ENCODE measurements at places on chromosomes 4 and X.

- DNase-seq = no peak
Measured at GRCh38 chr4:104492183-104492771, 2.4 kb downstream of the CXXC4 start.

DNA sequence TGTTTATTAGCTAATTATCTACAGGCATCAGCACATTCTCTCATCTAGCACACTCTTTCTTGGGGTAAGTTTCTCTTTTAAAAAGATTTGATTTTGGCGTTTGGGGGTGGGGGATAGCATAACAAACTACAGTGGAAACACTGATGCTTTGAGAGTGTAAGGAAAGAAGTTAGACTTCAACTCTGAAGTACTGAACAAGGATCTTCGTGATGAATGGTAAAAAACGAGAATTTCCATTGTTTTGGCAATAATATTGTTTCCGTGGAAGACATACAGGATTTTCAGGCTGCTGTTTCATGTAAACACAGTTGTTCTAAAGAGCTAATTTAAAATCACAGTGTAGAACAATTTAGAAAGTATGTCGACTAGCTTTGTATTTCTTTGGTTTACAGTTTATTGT, 451 bp downstream of the LPAR4 start:
- DNase-seq = no peak

- peak; percentile 19 for DNase-seq
Measured at GRCh38 chr4:141630854-141631253, 5.5 kb upstream of the IL15 start.

DNA sequence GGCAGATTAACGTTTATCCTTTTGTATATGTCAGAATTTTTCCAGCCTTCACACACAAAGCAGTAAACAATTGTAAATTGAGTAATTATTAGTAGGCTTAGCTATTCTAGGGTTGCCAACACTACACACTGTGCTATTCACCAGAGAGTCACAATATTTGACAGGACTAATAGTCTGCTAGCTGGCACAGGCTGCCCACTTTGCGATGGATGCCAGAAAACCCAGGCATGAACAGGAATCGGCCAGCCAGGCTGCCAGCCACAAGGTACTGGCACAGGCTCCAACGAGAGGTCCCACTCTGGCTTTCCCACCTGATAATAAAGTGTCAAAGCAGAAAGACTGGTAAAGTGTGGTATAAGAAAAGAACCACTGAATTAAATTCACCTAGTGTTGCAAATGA, 94.8 kb downstream of the TET2 start:
- no peak for DNase-seq

DNA sequence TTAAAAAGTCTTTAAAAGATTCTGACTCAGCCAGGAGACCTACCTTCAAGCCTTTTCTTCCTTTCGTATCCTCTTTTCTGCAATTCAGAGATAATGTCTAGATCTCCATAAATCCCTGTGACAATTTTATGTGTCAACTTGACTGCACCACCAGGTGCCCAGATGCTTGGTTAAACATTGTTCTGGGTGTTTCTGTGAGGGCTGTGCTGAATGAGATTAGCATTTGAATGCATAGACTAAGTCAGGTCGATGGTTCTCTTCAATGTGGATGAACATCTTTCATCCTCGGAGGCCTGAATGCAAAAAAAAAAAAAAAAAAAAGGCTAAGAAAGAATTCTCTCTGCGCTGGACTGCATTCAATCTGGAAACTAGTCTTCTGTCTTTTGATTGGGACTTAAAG, 1082.7 kb downstream of the NLGN4X start:
- DNase-seq = no peak

GRCh38 chrX:9842541-9842940, 56.3 kb downstream of the SHROOM2 start:
- no peak for DNase-seq

GRCh38 chrX:150615356-150615755, 46.9 kb downstream of the MTM1 start:
- no peak for DNase-seq

GRCh38 chr4:7359400-7360062, 75.2 kb downstream of the PSAPL1 start:
- no peak for DNase-seq

DNA sequence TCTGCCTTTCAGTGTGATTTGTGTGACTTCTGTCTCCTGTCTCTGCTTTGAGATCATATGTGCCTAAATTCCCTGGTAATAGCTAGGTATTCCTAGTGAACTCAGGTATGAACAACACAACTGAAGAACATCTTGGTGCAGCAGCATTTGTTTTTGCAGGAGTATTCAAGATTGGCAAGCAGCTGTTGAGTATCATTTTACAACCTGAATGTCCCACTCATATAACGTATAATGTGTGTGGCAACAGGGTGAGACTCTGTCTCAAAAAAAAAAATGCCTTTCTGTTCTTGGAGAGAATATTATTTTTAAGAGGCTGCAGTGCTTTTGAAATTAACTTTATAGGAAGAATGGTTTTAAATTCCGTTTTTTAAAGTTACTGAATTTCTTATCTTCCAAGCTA, 7.7 kb downstream of the LSM6 start:
- DNase-seq = no peak

DNA sequence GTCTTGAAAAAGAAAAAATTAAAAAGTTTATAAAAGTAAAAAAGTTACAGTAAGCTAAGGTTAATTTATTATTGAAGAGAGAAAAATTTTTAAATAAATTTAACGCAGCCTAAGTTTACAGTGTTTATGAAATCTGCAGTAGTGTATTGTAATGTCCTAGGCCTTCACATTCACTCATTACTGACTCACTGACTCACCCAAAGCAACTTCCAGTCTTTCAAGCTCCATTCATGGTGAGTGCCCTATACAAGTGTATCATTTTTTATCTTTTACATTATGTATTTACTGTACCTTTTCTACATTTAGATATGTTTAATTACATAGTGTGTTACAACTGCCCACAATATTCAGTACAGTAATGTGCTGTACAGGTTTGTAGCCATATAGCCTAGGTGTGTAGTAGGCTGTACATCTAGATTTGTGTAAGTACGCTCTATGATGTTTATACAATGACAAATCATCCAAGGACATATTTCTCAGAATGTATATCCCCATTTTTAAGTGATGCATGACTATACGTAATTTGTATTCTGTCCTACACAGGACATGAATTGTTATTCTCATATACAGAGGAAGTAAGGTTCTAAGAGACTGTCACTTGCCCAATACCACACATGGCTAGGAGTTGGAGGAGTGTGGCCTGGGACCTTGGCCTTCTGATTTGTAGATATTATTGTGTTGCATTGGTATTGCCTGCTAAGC, 19.5 kb upstream of the PDCL2 start:
- no peak for DNase-seq

- DNase-seq = no peak
Measured at GRCh38 chr4:57136281-57136680, 26.1 kb upstream of the IGFBP7 start.

DNA sequence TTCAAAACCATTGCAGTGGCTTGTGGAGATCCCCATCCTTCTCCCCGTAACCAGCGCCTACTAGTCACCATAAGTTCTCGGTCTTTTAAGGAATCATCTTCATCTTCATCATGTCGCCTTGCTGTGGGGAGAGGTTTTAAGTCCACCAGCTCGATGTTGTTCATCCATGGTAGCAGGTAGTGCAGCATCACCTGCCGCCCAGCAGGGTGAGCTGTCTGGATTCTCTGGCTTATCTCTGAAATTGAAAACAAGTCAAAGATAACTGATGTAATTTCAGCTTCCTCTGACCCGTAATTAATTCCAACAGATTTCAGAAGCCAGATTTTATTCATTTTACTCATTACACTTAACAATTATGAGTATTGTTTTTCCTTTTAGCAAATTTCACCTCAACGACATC, 67.4 kb downstream of the ZAR1 start:
- DNase-seq = no peak

DNA sequence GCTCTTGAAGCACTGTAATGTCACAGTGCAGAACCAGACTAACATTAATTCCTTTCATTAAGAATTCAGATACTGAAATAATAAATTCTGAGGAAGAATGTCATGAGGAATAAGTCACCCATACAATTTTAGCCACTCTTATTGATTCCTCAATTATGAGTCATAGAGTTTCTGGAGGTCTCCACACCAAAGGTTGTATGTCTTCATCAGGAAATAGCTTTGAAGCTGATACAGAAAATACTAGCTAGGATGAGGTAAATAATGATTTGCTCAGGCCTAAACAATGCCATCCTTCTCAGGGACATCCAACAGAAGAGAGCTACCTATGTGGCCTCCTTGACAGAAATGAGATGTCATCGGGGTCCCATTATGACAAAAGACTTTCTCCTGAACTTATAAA, 238.8 kb downstream of the OR13H1 start:
- no peak for DNase-seq

DNA sequence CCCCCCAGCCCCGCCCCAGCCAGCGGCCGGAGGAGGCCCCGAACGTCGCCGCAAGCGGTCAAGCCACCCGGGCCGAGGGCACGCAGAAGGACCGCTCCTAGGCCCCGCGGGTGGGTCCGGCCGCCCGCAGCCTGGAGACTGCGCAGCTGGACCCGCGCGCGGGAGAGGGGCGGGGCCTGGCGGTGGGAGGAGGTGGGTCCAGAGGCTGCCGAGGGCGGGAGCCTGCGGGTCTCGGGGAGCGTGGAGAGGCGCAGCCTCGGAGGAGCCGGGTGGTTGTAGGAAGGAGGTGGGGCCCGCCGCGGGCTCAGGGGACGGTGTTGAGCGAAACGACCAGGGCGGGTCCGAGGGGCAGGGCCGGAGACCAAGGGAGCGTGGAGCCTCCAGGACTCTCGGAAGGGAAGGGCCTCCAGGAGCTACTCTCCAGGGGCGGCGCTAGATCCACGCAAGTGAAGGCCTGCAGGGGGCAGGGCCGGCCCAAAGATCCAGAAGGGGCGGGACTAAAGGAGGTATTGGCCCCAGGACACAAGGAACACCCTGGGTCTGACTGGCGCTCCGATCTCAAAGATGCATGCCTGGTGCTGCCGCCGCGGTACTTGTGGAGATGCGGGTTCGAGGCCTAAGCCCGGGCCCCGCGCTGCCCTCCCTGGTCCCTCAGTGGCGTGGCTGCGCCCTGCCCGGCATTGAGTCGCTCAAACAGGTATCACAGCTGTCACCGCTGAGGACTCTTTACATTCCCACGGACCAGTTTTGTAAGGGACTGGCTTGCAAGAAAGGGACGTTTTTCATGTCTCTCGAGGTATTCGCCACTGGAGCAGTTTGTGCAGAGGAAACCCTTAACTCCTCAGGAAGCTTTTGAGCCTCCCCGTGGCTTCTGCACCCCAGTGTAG, 5.9 kb downstream of the TIMM17B start:
- peak; percentile 78 for DNase-seq

DNA sequence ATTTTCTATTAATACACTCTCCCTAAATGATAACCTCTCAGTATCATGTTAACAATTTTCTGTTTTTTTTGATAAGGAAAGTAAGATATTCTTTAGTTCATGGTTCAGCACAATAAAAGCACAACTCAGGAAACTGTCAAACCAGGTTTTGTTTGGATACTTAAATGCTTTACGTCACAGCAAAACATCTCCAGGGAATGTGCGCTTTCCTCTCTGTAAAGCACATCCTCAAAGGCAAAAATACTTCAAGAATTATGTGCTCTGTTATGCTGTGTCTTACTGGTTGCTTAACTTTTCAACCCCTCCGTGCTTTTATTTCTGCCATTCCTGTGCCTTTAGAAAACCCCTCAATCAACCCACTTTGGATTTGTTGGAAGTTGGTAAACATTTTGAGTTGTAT, 27.8 kb downstream of the SNX25 start:
- no peak for DNase-seq

DNA sequence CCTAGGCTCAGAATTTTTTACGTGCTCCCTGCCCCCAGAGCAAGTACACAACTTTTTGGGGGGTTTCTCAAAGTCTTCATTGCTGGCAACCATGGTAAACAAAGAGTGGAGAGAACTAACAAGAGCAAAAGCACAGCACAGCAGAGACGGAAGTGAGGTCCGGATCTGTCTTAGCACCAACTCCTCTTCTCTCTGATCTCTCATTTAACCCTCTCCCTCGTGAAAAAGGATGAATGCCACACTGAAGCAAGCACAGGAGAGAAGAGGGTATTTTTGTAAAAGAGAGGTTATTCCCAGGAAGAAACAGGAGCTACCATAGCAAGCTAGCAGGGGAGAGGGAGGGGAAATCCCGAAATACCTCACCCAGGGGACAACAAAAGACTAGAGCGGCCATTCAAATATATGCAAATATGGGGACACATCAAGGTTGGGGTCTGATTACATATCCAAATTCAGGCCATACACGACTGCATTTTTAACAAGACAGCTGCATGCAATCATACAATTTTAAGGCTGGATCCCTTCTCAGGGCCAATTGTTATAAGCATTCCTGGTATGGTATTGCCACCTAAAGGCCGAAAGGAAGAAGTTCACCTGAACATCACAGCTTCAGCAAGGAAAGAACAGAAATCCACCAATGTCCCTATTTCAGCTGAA, 46.6 kb downstream of the CD40LG start:
- peak; percentile 74 for DNase-seq

DNA sequence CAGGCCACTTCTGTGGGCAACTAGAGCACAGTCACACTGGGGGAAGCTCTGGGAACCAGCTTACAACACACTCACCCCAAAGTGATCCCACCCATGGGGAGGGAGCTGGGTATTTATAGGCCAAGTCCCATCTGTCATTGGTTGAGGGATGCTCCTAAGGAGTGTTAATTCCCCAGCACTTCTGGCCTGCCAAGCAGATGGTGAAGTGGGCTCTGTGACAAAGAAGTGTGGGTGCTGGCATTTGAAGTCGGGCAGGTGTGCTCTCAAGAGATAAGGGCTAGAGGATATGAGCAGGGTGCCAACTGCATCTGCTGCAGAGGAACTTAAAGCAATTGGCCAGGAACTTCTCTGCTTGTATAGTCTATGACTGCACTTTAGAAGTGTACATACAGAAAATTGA, 30.9 kb downstream of the PTCHD1 start:
- no peak for DNase-seq

GRCh38 chrX:131802836-131803626, 220.1 kb upstream of the STK26 start:
- DNase-seq = peak; percentile 83

DNA sequence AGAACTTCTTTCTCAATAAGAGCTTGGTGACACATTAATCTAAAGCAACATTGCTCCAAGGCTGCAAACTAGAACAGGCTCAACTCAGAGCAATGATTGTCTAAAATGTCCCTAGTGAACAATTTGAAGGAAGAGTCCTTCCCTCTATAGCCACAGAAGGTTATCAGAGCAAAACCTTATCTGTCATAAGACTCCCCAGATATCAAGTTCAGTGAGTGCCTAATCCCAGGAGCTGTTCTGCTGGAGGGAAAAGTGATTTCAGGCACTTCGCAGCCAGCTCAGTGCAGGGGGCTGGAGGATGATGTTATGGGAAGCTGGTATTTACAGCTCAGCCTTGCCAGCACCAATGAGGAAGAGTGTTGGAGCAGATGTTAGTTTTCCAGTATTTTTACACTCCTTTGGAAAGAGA, 497.5 kb downstream of the INPP4B start:
- no peak for DNase-seq

GRCh38 chrX:16836371-16836770, 33.8 kb downstream of the RBBP7 start:
- DNase-seq = no peak

- no peak for DNase-seq
Measured at GRCh38 chrX:13007519-13008188, 32.7 kb downstream of the TMSB4X start.
